ENCODE measurements at places on chromosomes 11 and 22.

GRCh38 chr22:35155403-35156025 lies 89.6 kb downstream of the ISX start:
- no peak for DNase-seq

GRCh38 chr11:15490535-15490934 lies 375.8 kb downstream of the INSC start:
- no peak for DNase-seq

GRCh38 chr11:132683602-132684001 lies 848.7 kb downstream of the OPCML start:
- no peak for DNase-seq

DNA sequence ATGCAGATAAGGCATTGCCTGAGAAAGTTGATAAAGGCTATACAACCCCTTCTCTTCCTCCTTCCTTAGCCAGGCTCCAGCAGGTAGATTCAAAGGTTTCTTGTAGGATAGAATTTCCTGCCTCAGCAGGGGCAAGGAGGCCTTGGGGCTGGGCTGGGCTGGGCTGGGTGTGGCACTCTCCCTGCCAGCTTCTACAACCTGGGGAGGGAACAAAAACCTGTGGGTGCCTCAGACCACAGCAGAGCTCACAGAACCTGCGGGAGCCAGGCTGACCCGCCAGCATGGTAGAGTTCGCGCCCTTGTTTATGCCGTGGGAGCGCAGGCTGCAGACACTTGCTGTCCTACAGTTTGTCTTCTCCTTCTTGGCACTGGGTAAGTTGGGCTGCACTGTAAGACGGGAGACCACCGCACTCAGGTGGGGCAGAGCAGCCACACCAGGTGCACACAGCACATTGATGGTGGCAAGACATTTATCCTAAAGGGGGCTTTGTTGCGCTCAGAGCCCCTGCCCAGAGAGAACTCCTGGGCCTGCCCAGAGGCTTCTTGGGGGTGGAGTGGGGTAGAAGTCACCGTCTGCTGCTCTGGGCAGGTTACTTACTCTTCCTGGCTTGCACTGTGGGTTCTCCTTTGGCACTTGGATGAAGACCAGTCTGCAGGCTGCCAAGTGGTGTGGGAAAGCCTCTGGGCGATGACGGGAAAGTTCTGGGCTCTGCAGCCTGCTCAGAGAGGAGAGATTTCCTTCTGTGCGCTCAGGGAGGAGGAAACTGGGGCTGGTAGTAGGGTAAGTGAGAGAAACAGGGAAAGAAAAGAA lies at the start of gene MOGAT2:
Gene MOGAT2 (plus strand): TSS at position 231 of the 811 bp plus-strand sequence. CDS start 51 bp downstream, at position 282.
- no peak for DNase-seq

DNA sequence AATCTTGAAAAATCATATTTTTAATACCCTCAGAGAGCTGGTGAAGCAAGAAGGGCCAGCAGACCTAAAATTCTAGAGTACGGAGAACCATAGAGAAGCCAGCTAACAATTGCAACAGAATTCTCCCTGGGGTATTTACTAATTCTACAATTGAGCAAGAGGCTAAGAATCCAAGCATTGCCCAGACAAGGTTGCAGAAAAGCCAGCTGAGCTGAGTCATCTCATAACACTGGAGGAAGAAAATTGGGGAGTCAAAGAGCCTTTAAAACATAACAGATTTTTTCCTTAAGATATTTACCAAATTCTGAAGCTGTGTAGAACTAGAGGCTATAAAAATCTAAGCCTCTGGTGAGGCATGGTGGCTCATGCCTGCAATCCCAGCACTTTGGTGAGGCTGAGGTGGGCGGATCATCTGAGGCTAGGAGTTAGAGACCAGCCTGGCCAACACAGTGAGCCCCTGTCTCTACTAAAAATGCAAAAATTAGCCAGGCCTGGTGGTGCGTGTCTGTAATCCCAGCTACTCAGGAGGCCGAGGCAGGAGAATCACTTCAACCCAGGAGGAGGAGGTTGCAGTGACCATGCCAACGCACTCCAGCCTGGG lies 13.6 kb upstream of the TMEM216 start:
- DNase-seq: no peak

DNA sequence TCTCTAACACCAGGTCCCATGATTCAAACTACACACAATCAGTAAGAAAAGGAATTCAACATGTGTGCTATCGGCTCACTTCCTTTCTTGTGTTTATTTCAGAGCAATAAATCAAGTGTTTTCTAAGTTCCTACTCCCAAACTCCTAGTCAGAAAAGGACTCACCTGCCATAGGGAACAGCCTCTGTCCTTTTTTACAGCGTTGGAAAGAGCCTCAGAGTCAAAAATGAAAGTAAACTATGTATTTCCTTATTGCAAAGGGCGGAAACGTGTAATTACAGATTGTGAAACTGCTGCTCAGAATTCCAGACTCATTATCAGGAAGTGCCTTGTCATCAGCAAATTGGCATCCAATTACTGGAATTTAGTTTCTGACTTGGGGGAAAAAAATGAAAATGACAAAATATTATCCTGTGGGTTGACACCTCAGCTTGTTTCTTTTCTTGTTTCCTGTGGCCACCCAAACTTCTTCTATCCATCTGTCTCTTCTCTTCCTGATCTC lies at the start of gene CASP4:
Gene CASP4 (minus strand): TSS at position 220 of the 501 bp plus-strand sequence. CDS start 49 bp downstream, at position 171.
- DNase-seq: peak; percentile 66

DNA sequence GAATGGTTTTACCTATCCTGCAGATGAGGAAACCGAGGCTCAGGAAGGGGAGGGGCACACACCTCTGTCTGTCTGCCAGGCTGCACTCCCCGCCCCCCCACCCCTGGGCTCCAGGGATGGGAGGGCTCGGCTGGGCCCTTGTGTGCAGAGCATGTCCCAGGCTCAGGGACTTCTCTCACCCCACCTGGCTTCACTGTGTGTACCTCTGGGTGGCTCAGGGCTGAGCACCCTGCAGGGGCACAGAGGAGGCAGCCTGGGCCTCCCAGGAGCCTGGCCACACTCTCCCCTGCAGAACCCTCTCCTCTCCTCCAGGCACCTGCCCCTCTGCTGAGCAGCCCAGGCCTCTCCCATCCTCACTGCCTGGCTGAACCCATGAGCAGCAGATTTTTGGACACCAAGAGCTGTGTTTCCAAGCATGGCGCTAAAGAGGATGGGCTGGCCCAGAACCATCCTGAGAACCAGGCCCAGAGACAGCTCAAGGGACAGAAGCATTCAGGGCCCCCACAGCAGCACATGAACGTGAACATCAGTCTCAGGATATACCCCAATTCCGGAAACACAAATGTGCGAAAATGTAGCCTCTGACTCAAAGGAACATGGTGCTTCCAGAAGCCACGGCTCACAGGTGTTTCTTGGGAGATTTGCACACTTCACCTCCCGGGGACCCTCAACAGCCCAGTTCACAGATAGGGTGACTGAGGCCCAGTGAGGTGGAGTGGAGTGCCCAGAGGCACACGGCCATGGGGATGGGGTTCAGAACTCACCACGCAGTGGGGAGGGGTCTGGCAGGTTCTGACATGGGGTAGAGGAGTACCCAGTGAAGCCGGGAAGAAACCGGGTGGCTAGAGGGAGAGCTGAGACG lies 10.5 kb downstream of the EMID1 start:
- no peak for DNase-seq

DNA sequence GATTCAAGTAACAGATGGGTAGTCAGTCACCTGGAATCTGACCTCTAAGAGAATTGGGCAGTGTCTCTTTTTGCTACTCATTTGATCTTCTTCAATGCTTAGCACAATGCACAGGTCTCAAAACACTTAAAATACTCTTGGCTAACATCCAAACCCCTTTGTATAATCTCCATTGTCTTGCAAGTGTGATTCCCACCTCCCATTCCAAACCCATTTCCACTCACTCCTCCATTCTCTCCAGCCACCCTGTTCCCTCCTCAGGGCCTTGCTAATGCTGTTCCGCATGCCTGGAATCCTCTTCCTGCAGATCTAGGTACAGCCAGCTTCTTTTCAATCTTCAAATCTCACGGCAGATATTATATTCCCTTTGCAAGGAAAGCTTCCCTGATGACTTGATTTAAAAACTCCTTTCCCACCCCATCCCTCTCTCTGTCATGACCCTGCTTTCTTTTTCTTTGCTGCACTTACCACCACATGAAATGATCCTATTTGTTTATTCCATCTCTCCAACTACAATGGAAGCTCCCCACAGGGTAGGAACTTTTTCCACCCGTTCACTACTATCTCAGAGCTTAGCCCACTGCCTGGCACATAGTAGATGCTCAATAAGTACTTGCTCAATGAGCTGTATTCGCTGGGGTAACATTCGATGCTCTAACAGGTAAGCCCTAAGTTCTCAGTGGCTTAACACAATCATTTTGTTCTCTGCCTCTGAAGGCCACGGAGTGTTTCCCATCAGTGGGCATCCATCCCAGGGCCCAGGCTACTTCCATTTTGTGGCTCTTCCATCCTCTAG lies 121.7 kb downstream of the MN1 start:
- no peak for DNase-seq

- DNase-seq: no peak
These were observed 419.4 kb downstream of the DYNC2H1 start for GRCh38 chr11:103528596-103528995.

DNA sequence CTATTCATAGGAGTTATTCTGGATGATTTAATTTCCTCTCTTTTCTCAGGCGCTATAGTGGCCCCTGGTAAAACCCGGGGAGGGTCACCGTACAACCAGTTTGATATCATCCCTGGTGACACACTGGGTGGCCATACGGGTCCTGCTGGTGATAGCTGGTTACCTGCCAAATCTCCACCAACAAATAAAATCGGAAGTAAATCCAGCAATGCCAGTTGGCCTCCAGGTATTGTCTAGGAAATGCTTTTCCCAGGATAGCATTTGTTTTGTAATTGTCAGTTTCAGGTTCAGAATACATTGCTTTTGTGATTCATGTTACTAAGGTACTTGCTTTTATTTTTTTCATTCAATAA lies 35.6 kb upstream of the ADSL start:
- no peak for DNase-seq

DNA sequence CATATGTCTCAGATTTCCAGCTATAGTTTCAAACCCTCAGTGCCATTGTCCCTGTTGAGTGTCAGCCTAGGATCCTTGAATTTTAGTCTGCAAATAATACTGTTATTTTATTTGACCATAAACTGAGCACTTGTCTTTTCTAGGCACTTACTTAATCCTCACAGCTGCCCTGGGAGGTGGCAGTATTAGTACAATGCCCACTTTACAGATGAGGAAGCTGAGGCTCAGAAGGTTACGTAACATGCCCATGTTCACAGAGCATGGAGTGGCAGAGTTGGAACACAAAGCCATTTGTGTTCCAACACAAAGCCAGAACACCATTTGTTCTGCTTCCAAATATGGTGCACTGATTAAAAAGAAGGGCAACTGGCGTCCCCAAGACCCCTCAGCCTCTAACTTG lies 38.2 kb upstream of the ALX4 start:
- DNase-seq: no peak

Data from activated CD4-positive, alpha-beta T cell treated with anti-CD3 and anti-CD28 coated beads, Interleukin-10, Interleukin-2, amounts not matched to agents 100 ng/mL and 50 ng/mL, durations not matched to agents 16 hours and 8 hours (primary cell).